ENCODE measurements at places on chromosomes 5 and 9.

- no peak for DNase-seq
Observed at GRCh38 chr5:41641621-41642020, 131.2 kb upstream of the PLCXD3 start.

- DNase-seq, result no peak
Observed at GRCh38 chr9:89116805-89117192, 61.8 kb downstream of the SHC3 start.

- DNase-seq, result no peak
Observed at GRCh38 chr9:70112981-70113380, 69.3 kb downstream of the MAMDC2 start.

GRCh38 chr9:114416290-114416689, 28.5 kb upstream of the AKNA start:
- DNase-seq, result no peak

DNA sequence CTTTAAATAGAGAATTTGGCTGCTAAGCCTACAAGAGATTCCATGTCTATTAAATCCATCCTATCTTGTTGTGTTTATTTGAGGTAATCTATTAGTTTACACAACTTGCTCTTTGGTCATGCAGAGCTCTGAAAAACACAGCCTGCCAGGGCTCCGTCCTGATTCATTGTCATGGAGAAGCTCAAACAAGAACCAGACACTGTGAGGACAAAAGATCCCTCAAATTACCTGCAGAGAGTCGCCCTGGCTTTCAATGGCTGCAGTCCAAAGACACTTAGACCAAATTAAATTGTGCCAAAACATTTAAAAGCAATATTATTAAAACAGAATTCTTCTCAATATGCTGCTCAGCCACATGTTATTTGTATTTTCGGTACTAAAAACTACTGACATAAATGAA, 60.1 kb downstream of the CDH18 start:
- no peak for DNase-seq

DNA sequence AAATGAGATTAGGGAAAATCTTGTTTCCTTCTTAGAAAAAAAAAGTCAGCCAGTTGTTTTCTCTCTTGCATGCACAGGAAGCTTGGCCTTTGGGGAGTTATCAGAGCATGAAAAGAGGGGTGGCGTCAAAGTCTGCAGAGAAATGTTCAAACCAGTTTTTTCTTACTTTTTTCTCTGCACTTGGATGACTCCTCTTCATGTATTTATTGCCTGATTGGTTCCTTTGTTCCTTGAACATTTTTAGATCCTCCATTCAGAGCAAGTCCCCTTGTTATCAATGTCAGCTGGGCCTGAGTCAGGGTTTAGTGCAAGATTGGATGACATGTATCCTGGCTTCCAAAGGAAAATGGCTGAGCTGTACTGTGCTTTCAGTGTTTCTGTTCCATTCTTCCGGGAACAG, 392.6 kb upstream of the BRINP1 start:
- DNase-seq, result no peak

DNA sequence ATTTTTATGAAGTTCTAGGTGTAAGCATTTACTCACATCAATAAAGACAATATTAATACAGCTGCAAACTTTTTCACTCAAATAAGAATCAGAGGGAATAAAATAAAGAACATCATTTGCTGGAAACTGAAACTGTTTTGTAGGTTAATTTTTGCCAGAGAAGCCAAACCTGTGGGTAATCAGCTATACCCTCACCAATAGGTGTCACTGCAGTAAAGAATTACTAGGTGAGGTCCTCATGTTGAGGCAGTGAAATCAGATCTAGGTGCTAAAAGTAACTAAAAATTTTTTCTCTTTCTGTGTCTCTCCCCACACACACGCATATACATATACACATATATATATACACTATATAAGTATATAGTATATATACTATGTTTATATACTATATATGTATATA, 1016.3 kb upstream of the SEMA6A start:
- DNase-seq, result no peak

- DNase-seq, result no peak
Observed at GRCh38 chr9:110095776-110096175, 112.2 kb downstream of the C9orf152 start.

DNA sequence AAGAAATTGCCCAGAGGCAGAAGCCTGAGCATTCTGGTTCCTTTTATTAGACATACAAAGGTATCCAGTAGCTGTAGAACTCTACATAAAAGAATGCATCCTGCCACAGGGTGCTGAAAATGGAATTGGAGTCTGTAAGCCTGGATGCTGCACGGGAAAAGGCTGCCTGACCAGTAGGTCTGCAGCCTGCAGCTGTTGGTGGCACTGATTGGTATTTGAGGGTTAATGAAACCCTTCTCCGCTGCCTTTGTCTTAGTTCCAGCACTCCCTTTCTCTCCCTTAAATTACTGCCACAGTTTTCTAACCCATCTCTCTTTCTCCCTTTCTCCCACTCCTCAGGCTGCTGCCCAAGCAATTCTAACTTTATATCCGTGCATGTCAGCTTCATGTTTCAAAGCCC, 64.7 kb downstream of the BRINP1 start:
- DNase-seq, result no peak

- no peak for DNase-seq
Observed at GRCh38 chr9:89725271-89725670, 120.5 kb downstream of the GADD45G start.

DNA sequence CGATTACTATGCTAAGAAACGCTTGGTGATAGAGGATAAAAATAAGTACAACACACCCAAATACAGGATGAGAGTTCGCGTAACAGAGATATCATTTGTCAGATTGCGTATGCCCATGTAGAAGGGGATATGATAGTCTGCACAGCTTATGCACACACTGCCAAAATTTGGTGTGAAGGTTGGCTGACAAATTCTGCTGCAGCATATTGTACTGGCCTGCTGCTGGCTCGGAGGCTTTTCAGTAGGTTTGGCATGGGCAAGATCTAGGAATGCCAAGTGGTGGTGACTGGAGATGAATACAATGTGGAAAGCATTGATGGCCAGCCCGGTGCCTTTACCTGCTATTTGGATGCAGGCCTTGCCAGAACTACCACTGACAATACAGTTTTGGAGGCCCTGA, 208.4 kb downstream of the PDZD2 start:
- no peak for DNase-seq

- DNase-seq, result no peak
Observed at GRCh38 chr9:92895812-92896436, 18.1 kb upstream of the ZNF484 start.

GRCh38 chr5:12080761-12081160, 176.5 kb upstream of the CTNND2 start:
- DNase-seq, result no peak

DNA sequence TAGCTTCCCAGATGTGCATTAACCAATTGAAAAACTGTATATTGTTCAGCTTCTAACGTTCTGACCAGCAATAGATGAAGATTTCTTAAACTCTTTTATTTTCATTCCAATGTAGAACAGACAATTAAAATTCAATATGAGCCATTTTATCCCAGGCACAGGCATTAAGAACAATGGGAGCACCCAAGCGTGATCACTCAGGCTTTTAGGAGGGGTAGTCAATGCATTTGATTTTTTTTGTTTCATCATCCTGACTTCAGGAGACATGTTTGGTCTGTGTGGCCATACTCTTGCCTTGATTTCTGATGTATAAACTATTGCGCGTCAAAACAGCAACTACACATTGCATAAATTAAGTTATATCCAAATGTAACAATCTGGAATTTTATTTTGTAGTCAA, 653.0 kb upstream of the RORB start:
- peak; percentile 3 for DNase-seq

GRCh38 chr5:150596826-150597225, 43.6 kb upstream of the SYNPO start:
- DNase-seq, result no peak

- DNase-seq, result no peak
Observed at GRCh38 chr5:156147261-156147943, 179.6 kb upstream of the SGCD start.

- no peak for DNase-seq
Observed at GRCh38 chr5:114471529-114471928, 109.7 kb downstream of the KCNN2 start.

DNA sequence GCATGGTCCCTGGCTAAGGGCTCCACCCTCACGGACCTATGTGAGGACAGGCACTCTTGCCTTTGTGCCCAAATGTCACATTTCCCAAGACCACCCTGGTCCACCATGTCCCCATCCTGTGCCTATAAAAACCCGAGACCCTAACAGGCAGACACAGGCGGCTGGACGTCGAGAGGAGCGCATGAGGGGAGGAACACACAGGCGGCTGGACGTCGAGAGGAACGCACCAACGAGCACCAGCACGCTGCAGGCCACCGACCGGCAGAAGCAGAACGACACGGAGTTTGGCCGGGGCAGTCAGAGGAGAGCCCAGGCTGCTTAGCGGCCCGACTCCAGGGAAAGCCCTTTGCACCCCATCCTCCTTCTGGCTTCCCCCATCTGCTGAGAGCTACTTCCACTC, 119.9 kb downstream of the ADAMTS2 start:
- no peak for DNase-seq

GRCh38 chr5:150211156-150212030, 21.5 kb downstream of the SLC6A7 start:
- no peak for DNase-seq

- no peak for DNase-seq
Observed at GRCh38 chr9:109329638-109330258, 8.9 kb upstream of the EPB41L4B start.

- DNase-seq, result peak; percentile 55
Observed at GRCh38 chr9:29212397-29213387, 1639.4 kb upstream of the C9orf72 start.

All from NCI-H1105 (cell line).